ENCODE measurements at places on chromosomes 5 and 9.

DNA sequence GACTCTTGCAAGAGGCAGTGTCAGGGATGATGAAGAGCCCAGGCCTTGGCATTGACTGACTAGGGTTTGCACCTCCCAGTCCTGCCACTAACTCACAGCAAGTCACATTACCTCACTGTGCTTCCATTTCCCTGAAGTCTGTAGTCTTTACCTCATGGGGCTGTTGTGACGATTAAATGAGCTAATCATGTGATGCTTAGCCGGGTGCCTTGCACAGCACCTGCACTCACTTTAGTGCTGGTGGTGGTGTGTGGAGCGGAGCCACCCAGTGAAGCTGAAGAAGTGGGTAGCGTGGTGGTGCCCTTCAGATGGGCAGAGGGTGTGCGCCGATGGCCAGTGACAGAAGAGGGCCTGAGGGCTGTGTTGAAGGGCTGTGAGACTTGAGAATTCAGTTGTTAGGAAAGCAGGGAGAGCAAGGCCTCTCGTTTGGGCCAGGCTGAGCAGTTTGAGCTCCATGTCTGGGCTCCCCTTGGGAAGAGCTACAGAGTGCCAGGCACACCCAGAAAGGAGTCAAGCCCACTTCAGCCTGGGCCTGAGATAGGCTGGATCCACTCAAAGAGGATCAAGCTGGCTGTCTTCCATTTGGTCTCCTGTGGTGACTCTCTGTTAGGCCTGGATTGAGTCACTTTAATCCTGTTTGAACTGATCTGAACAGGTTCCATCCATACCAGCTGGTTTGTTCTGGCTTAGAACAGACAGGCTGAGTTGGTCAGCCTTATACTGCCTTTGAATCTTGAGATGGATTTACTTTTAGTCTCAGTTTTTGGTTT, 42.5 kb downstream of the RALGPS1 start:
- DNase-seq, result no peak

DNA sequence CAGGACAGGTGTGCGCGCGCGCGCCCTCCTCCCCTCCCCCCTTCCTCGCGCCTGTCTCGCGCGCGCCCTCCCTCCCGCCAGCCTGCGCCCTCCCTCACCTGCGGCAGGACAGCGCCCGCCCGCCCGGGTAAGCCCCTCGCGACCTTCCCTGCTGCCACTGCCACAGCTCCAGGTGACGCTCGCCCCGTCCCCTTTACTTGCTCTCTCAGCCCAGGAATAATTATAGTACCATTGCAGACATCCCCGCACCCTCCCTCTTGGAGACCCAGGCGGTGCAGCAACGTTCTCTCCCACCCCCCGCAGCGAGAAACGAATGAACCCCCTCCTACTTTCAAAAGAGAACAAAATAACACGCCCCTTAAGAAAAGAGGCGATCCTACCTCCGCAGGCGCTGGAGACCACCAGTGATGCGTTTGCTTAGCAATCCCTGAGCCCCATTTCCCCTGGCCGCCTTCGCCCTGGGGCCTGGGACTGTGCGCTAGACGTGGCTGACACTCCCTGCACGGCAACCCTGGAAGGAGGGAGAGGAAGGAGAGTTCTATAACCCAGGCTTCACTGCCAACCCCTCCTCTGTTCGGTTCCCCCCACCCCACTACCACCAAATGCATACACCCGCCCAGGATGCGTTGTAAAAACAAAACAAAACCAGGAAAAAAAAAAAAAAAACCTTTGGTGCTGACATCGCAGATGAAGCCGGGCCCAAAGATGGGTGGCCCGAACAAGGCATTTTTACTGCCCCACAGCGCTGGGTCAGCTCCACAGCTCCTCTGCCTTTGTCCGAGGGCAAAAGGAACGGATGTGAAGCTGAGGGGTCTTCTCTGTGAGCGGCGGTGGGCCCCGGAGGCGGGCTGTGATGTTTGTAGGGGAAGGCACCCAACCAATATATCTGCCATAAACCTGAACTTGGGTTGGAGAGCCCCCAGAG, 5.6 kb upstream of the PURA start:
- DNase-seq, result no peak

- DNase-seq, result no peak
These were observed 409.7 kb downstream of the IRX1 start for GRCh38 chr5:4005335-4005734.

- DNase-seq, result no peak
These were observed 8.4 kb downstream of the TRAF1 start for GRCh38 chr9:120917929-120918762.

- no peak for DNase-seq
These were observed 70.8 kb upstream of the HSPA9 start for GRCh38 chr5:138645778-138646575.

DNA sequence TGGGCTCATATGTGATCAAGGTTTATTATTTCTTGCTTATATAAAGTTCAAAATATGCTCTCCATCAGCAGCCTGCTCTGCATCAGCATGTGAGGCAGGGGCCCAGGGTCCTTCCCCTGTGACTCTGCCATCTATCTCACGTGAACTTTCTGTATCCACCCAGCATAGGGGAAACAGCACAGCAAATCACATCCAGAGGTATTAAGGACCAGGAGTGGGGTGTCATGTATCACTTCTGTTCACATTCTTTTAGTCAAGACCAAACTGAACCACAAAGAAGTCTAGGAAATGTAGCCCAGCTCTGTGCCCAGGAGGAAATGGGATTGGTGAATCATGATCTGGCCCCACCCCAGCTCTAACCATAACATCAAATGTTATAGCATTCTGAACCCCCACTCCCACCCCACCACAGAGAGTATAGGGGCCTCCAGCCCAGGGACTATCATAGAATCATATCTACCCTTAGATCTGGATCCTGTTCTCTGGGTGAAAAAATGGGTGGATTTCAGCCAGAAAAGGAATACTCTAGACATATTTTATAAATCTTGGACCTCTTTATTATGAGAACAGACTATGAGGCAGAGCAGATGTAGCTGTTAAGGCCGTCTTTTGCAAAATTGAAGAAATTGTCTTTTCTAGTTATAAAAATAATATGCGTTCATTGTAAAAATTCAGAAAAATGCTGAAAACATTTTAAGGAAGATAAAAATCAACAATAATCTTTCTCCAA, 473.7 kb downstream of the ARHGEF28 start:
- DNase-seq, result no peak

GRCh38 chr9:129750013-129750638, 2.7 kb downstream of the PTGES start:
- no peak for DNase-seq

- DNase-seq, result no peak
These were observed 28.6 kb downstream of the ALDH1A1 start for GRCh38 chr9:72924154-72924790.

DNA sequence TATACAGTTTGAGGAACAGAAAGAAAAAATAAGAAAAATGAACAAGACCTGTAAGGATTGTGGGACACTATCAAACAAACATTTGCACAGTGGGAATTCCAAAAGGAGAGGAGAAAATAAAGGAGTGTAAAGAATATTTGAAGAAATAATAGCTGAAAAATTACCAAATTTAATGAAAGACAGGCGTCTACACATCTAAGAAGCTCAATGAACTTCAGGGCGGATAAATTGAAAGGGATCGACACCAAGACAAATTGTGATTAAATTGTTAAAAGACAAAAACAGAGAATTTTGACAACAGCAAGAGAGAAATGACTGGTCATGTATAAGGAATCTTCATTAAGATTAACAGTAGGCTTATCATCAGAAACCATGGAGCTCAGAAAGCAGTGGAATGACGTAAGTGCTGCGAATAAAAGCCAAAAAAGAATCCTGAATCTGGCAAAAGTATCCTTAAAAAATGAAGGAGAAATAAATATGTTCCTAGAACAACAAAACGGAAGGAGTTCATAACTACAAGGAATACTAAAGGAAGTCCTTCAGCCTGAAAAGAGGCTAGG, 3.5 kb upstream of the SLC38A9 start:
- DNase-seq, result no peak

DNA sequence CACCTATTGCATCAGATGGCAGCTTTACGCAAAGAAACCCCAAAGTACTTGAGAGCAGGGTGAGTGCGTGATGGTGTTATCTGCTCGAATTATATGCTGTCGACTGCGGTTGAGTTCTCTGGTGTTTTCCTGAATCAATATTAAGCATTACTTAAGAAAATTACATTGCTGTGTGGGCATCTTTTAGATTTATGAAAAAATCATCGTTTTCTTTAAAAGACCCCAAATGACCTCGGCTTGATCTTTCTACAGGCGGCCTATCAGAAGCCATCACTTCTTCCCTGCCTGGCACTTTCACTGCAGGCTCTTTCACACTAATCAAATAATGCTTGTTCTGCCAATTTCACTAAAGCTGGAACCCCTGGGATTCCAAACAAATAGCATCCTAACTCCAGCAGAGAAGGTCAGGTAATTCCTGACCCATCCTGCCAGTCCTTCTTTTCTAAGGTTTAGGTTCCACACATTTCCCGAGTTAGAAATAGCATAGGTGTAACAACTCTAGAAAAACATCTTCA, 1.7 kb downstream of the UBE2QL1 start:
- no peak for DNase-seq

GRCh38 chr5:114953565-114953964, 216.1 kb downstream of the TRIM36 start:
- DNase-seq, result no peak

DNA sequence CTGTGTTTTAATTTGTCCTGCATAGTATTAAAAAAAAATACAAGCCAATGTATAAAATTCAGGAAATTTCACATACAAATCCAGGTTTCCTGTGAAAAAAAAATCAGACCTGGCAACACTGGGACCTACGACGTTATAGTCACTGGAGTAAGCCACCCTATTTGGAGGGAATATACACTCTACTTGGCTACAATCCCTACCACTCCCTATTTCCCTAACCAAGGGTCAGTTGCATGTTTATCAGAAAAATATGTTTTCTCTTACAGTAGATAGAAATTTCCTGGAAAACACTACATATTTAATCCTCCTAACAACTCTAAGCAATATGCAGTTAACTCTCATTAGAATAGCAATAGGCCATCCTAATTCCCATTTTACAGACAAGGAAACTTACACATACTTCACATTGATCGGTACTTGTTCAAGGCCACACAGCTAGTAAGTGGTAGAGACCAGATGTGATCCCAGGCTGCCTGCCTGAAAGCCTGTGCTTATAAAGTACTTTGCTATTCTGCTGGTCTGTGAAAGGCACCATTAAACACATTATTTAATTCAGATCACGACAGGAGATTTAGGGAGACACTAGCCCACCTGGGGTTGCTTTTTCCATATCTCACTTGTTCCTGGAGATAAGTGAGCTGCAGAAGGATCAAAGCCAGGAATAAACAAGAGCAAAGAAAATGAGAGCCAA, 70.8 kb downstream of the MFAP3 start:
- peak; percentile 14 for DNase-seq

DNA sequence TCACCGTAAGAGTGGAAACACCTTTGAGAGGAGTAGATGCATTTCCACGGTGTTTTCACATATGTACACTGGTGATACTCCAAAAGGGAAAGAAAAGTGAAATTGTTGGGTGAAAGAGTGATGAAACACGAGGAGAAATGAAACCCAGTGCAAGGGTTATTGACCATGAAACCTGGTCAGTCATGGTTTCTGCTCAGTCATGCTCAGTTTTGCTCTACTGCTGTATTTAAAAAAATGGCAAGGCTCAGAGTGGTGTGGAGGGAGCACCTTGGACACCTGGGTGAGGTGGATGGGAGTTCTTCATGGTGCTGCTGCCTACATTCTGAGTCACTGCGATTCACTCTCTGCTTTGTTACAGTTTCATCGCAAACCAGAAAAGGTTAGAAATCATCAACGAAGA, 32.3 kb downstream of the NTRK2 start:
- DNase-seq, result no peak

DNA sequence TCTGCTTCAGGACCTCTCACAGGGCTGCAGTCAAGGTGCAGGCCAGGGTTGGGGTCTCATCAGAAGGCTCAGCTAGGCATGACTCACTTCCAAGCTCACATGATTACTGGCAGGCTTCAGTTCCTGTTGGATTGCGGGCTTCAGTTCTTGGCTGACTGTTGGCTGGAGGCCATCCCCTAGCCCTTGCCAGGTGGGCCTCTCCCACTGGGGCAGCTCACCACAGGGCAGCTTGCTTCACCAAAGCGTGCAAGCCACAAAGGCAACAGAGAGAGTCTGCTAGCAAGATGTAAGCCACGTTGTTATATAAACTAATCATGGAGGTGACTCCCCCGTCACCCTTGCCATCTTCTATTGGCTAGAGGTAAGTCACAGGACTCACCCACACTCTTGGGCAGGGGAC, 14.4 kb downstream of the CPLX2 start:
- no peak for DNase-seq

DNA sequence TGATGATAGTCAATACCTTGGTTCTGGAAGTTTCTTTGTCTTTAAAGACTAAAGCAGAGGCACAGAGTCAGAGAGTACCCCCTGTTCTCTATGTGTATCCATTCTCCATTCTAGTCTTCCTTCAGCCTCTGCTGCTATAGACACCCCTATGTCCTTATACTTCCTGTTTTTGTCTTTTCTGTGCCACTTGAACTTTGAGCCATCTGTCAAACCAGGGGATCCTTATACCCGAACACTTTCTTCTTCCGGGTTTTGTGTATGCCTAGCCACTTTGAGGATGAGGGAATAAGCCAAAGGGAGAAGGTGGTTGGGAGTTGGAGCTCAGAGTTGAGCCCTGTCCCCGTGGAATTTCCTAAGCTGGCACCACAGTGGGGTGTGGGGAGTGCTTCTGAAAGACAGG, 61.1 kb upstream of the IL6ST start:
- DNase-seq, result no peak

- DNase-seq, result no peak
These were observed 47.3 kb downstream of the CD180 start for GRCh38 chr5:67149057-67149950.

- DNase-seq, result no peak
These were observed 49.0 kb downstream of the PTTG1 start for GRCh38 chr5:160470437-160471361.

DNA sequence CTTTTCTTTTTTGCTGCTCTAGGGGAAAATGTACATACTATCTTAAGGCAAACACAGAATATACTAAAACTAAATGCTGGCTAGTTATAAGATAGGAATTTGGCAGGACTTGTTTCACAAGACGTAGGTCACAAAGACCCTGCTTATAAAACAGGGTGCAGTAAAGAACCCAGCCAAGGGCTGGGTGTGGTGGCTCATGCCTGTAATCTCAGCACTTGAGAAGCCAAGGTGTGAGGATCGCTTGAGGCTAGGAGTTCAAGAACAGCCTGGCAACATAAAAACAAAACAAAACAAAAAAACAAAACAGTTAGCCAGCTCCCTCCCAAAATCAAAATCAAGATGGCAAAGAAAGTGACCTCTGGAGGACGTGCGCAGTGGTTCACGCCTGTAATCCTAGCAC, 49.5 kb upstream of the DENND4C start:
- no peak for DNase-seq

DNA sequence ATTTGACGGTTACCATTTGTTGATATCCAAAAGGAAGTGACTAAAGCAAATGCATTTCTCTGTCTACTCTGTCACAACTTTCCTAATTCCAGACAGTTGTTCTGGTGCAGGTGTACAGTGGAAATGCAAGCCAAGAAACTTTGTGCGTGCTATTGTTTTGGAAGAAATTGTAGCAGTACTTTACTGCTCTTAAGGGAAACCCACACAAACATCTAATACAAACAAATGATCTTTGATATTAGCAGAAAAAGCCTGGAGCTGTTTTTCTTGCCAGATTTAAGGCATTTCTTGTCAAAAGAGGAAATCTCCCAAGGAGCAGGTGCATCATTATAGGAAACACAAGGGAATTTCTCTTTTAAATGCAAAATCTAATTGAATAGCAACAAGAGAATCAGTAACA, 2.0 kb downstream of the SNCAIP start:
- DNase-seq, result no peak
